ENCODE measurements at places on chromosomes 3 and 15.

- no peak for DNase-seq
These were observed 307.8 kb downstream of the GABRG3 start for GRCh38 chr15:27278761-27279160.

DNA sequence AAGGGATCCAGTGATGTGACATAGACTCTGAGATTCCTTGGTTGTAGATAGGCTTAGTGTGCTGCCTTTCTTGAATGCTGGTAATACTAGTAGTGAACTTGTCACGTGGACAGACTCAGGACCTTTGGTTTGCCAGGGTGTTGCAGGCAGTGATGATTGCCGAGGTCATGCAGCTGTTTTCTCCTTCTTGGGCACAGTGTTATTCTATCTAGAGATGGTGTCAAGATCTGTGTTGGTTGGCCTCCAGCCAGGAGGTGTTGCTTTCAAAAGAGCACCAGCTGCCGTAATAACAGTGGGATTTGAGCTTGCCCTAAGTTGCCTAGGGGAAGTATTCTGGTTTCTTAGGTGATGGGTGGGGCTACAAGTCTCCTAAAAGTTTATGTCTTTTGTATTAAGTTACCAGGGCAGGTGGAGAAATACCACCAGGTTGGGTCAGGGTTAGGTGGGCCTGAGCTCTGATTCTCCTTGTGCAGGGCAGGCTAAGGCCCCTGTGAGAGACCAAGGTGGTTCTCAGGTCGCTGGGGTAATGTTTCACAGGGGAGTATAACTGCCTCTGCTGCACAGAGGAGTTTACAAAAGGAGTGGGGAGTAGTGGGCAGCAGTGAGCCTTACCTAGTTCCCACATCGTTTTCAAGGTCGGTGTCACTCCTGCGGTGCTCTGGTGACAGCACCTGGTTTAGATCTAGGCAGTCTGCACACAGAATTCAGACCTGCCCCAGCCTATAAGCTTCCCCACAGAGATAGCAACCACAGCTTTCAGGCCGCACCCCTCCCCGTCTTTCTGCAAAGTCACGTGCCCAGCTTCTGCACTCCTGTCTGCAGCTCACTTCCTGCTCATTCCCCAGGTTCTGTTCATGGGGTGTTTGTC is 350.3 kb downstream of the DOCK3 start:
- DNase-seq = no peak

- DNase-seq = no peak
These were observed 38.4 kb downstream of the NDUFB4 start for GRCh38 chr3:120634539-120634938.

- DNase-seq = no peak
These were observed 24.0 kb downstream of the PLXNA1 start for GRCh38 chr3:127006781-127007436.

- peak; percentile 55 for DNase-seq
These were observed 6.2 kb downstream of the H1-8 start for GRCh38 chr3:129549006-129549800.

DNA sequence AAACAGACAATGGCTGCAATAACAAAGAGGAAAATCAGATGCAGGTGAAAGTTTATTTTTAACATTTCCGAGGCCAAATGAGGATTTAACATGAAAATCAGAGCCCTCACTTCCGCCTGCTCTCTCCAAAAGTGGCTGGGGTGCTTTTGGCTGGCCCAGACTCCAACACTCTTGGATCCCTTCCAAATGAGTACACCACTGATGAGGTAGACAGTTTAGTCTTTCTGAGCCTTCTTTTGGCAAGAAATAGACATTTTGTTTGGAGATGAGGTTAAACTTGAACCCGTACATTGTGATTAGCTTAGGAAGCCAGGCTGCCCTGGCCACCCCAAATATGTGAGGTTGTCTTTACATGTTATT is 51.0 kb upstream of the TRA2B start:
- no peak for DNase-seq

DNA sequence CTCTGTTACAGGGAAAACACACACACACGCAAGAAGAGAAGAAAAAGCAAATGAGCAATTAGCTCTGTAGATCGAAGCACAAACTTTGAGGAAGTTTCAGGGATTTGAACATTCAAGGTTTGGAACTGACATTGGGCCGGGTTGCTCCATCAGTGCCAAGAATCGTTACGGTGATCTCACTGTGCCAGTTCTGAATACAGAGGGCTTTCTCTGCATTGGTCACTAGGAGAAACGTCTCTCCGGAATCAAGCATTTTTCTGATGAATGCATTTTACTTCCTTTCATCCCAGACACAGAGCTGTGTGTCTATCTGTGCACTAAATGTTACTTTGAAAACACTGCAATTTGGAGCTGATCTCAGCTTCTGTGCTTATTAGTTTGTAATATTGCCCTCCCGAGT is 11.2 kb downstream of the HRH1 start:
- no peak for DNase-seq

GRCh38 chr3:196662033-196662432 is 22.5 kb downstream of the NRROS start:
- DNase-seq = no peak

- no peak for DNase-seq
These were observed 124.9 kb downstream of the MITF start for GRCh38 chr3:69864141-69864540.

GRCh38 chr3:57184526-57184925 is 15.3 kb downstream of the HESX1 start:
- no peak for DNase-seq

DNA sequence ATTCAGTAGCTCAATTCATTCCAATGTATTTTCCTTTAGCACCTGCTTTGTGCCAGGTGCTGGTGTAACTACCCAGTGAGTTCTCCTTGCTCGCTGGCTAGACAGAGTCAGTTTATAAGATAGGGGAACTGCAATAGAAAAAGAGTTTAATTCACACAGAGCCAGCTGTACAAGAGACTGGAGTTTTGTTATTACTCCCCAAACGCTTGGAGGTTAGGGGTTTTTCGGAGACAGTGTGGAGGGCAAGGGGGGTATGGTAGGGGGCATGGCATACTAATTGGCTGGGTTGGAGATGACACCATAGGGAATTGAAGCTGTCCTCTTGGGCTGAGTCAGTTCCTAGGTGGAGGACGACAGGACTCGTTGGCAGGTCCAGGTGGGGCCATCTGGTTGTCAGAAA is 5.4 kb upstream of the CFAP91 start:
- DNase-seq = no peak

DNA sequence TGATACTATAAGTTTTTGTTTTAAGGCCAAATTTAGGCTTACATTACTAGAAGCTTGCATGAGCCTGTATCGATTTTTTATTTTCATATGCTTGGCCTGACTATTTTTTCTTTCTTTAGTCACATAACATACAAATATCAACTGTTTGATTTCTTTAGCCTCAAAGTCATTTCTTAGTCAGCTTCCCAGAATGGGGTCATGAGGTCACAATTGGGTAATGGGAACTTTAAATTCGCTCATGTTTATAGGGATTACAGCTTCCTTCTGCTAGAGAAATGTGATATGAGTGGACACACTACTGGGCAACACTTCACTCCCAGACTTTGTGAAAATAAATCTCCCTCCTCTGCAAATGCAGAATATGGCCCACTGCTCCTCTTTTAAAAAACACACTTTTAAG is 9.1 kb upstream of the TIPARP start:
- no peak for DNase-seq

GRCh38 chr3:4413467-4413866 is 53.6 kb downstream of the SUMF1 start:
- DNase-seq = no peak

- no peak for DNase-seq
These were observed 568 bp downstream of the SENP2 start for GRCh38 chr3:185586686-185587039.

DNA sequence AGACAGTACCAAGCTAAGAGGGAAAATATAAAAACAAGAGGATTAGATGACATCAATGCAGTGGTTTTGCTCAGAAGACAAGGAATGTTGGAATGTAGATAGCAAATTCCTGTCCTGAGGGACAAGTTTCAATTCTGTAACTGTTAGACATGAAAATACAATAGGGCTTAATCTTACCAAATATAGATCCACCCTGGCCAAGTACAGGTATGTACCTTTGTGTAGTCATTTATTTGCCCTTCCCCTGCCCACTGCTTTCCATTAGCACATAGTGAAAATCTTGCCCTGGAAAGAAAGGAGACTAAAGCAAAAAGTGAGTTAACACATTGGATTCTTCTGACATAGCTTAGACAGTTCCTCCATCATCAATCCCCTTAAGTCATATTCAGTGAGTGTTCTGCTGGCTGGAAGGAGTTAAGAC is 389.0 kb upstream of the THBS1 start:
- peak; percentile 91 for DNase-seq

- no peak for DNase-seq
These were observed 58.6 kb downstream of the WWTR1 start for GRCh38 chr3:149599236-149599635.

DNA sequence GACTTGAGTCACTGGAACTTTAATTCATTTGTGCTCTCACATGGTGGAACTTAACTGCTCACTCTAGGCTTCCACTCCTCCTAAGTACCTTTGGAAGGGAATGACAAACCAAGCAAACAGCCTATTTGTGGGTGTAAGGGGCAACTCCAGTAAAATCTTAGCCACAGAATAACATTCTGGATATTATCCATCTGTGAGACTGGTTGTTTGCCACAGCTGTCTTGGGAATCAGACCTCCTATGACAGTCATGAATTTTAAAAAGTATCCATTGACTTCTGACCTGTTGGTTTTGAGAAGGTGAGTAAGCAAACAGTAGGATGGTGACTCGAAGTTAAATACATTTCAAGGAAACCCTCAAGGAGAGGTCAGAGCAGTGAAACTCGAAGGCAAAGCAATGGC is 147.3 kb upstream of the CDIN1 start:
- peak; percentile 53 for DNase-seq

DNA sequence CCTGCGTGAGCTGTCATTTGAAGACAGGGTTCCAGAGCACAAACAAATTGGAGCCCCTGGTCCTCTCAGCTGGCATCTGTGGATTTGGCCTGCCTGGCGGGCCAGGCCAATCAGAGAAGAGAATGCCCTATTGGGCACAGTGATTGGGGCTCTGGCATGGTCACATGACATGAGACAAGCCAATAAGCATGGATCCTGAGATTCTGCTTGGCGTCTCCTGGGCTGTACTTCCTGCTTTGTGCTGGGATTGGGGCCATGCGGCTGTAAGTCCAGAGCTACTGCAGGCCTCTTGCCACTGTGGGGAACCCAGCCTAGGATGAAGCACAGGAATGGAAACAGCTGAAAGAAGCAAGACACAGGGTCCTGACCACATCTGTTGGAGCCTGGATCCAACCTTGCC is 121.4 kb downstream of the FBLN2 start:
- DNase-seq = no peak

- DNase-seq = no peak
These were observed 716 bp upstream of the ISLR2 start for GRCh38 chr15:74129586-74130154.

- DNase-seq = no peak
These were observed 985.9 kb downstream of the DIPK2A start for GRCh38 chr3:144957398-144958101.

- no peak for DNase-seq
These were observed 57.4 kb upstream of the DIPK2A start for GRCh38 chr3:143914257-143914656.

DNA sequence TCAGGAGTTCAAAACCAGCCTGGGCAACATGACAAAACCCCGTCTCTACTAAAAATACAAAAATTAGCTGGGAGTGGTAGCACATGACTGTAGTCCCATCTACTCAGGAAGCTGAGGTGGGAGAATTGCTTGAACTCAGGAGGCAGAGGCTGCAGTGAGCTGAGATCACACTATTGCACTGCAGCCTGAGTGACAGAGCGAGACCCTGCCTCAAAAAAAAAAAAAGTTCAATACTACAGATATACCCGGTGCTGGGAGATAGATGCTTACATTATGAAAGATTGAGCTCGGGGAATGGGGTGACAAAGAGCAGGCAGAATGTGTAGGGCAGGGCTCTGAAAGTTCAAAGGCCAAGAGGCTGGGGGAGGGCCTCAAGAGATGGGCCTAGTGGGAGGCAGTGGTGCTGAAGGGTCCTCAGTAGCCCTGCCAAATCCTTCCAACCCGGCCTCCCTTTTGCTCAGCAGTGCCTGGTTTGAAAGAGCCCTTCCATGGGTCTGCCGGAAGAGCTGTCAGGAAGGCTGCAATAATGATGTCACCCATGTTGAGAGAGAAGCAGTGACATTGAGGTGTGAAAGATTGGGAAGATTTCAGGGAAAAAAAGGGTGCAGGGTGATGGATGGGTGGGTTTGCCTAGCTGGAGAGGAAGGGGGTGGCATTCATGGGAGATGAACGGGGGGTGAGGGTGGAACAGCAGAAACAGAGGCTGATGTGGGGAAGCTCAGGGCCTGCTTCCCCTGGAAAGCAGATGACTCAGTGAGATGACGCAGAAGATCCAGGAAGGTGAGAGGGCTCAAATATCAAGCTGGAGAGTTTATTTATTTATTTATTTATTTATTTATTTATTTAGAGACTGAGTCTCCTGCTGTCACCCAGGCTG is 20.0 kb upstream of the IREB2 start:
- DNase-seq = no peak

DNA sequence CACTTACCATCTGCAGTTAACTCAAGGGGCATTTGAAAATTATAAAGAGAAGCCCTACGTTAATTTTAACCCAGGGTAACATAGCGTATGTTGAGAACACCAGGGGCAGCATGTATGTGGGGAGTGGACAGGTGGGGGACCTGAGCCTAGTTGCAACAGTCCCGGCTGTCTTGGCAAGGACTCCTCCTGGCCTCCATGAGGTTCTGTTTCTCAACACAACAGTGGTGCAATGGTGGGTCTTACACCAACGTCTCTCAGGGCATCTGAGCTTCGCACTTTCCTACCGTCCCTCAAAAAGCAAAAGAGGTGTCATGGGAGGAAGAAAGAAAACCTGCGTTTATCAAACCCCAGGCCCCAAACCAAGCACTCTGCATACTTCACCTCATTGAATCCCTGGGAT is 50.6 kb downstream of the MGLL start:
- no peak for DNase-seq

DNA sequence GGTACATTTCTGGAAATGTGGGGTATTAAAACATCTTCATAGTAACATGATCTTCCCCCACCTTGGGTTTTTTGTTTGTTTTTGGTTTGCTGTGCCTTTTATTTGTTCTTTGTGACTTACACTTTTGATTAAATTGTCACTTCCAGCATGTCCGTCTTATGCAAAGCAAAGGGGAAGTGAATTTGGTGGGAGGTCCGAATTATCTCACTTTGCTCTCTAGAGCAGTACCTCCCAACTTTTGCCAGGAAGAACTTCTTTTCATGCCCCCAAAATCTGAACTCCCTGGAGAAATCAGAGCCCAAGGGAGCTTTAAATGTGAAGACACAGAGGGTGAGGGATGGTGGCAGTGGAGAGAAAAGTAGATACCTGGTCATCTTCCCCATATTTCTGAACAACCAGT is 173.1 kb downstream of the IL5RA start:
- no peak for DNase-seq

DNA sequence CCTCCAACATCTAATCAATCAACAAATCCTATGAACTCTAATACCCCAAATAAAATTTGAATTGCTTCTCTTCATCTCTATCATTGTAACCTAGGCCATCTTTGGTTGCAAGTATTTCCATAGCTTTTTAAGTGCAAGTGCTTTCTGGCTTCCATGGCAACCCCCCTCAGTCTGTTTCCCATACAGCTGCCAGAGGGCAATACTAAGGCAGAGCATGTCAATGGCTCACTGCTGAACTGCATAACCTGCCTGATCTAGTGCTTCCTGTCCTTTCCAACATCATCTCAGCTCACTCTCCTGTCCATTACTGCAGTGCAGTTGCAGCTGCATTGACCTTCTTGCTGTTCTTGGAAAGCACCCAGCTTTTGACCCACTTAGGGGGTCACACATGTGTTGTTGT is 198.4 kb downstream of the WNT5A start:
- no peak for DNase-seq

Measured in fibroblast of skin of back (primary cell).